ENCODE measurements at places on chromosomes 6 and 20. TPM values are rescaled to one million over a fixed set of nuclear protein-coding genes. Genes with fewer than 3 reads are reported as not detected.

The PPP1R3G gene
- 7.3 TPM for total RNA-seq

DNA sequence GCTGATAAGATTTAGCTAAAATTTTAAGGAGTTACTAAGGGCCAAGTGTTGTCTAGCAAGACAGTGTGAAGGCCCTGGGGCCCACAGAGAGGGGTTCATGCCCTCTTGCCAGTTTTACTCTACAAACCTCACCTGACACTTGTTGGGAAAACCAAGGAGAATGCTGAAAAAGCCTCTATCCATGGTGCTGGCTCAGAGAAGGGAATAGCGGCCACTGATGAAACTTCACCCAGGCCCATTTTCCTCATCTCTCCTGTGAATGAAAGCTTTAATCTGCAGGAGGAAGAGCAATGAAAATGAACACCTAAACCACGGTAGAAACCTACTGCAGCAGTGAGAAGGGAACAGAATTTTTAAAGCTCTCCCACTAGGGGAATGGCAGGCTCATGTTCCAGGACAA lies 317.3 kb upstream of the CNR1 start:
- no peak for DNase-seq

The MUC21 gene
- not detected for total RNA-seq

The PRPF6 gene
- 52.9 TPM for total RNA-seq

GRCh38 chr6:101401171-101401570 lies 7.7 kb downstream of the GRIK2 start:
- DNase-seq: no peak

The CLDN20 gene
- not detected for total RNA-seq

The LY6G6F gene
- total RNA-seq: not detected

The TMEM217 gene
- total RNA-seq: 0.41 TPM

GRCh38 chr20:3862333-3862732 lies 15.7 kb downstream of the MAVS start:
- DNase-seq: no peak

GRCh38 chr6:92124200-92124651 lies 1295.1 kb downstream of the EPHA7 start:
- DNase-seq: no peak

DNA sequence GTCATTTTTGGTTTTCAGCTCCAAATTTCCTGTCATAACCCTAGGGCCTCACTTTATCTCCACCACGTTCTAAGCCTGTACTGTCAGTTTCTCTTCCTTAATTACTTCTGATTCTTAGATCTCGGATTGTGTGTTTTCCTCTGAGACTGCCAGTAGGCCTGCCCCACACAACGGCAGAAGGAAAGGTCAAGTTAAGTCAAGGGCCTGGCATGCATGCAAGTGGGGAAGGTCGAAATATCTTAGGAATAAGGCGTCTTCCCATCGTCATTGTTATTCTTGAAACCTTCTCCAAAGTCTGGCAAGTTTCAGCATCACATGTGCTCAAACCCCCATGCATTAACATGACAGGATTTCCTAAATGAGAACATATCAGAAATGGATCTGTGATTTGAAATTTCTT lies 203.5 kb upstream of the TSHZ2 start:
- DNase-seq: no peak

GRCh38 chr20:21719592-21720214 lies 14.2 kb downstream of the PAX1 start:
- DNase-seq: no peak

DNA sequence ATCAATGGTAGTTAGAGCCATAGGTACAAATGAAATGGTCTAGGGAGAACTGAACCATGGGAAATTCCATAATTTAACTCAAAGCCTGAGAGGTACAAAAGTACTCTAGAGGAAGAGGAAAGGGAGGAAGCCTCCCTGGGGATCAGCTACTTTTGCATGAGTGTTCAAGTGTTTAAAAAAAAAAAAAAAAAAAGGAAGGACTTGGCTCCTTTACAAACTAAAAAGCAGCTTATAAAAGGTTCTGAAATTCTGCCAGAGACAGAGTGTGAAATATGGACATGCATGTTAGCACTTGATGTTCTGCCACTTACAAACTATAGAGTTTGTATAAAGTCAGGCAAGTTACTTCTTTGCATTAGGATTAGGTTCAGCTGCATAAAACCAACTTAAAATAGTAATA lies 290.0 kb downstream of the TBC1D7 start:
- no peak for DNase-seq
